ENCODE measurements at places on chromosomes 16 and 17. TPM values are rescaled to one million over a fixed set of nuclear protein-coding genes. Genes with fewer than 3 reads are reported as not detected.

- peak; percentile 75 for DNase-seq
- H3K4me1 ChIP-seq = no peaks in the 10 kb centered on the region
- H3K27ac ChIP-seq = no peak overlapping the region
- H3K4me3 ChIP-seq = no peak overlapping the region
- no peaks in the 10 kb centered on the region for H3K27me3 ChIP-seq
- no peaks in the 10 kb centered on the region for H3K36me3 ChIP-seq
Measured at GRCh38 chr17:48131216-48131824, 23.8 kb downstream of the SNX11 start.

- no peak for DNase-seq
- H3K4me1 ChIP-seq = no peaks in the 10 kb centered on the region
- H3K27ac ChIP-seq = no peak overlapping the region
Measured at GRCh38 chr17:17364338-17364667, 61.1 kb downstream of the NT5M start.

NLE1 gene
- 33.0 TPM for total RNA-seq

- H3K4me3 ChIP-seq = no peak overlapping the region
- H3K4me1 ChIP-seq = peaks cover 19% of the 10 kb centered on the region
- no peak for DNase-seq
- peaks cover 11% of the 10 kb centered on the region for H3K27me3 ChIP-seq
- H3K36me3 ChIP-seq = no peaks in the 10 kb centered on the region
Measured at GRCh38 chr17:65260626-65261025, 123.5 kb downstream of the RGS9 start.

- no peak overlapping the region for H3K4me3 ChIP-seq
- peaks cover 15% of the 10 kb centered on the region for H3K36me3 ChIP-seq
- DNase-seq = no peak
- no peaks in the 10 kb centered on the region for H3K4me1 ChIP-seq
- H3K27me3 ChIP-seq = no peaks in the 10 kb centered on the region
Measured at GRCh38 chr16:1511662-1512569, 18.8 kb downstream of the TELO2 start.

GRCh38 chr17:75996665-75997590 is 3.7 kb upstream of the CDK3 start:
- H3K4me1 ChIP-seq = peaks cover 16% of the 10 kb centered on the region
- peak overlapping the region; percentile 43 for H3K4me3 ChIP-seq
- no peaks in the 10 kb centered on the region for H3K27me3 ChIP-seq
- peaks cover 2% of the 10 kb centered on the region for H3K36me3 ChIP-seq
- peak; percentile 76 for DNase-seq

POLR3E gene
- 72.9 TPM for total RNA-seq

DNA sequence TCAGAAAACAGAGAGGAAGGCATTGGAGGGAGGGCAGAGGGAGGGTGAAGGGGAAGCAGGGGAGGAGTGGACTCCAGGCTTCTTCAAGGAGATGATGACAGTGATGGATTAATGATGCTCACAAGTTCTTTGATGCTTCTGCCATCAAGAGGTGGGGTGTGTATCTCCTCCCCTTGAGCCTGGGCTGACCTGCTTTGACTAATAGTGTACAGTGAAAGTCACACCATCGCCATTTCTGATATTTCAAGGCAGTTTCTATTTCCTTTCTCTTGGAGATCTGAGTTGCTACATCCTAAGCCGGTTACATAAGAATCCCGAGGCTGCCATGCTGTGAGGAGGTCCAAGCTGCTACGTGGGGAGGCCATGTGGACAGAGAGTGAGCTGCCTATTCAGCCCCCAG is 312.5 kb downstream of the MAF start:
- peaks cover 9% of the 10 kb centered on the region for H3K27me3 ChIP-seq
- no peaks in the 10 kb centered on the region for H3K36me3 ChIP-seq
- no peak overlapping the region for H3K27ac ChIP-seq
- DNase-seq = no peak

TAC4 gene
- total RNA-seq = not detected

DNA sequence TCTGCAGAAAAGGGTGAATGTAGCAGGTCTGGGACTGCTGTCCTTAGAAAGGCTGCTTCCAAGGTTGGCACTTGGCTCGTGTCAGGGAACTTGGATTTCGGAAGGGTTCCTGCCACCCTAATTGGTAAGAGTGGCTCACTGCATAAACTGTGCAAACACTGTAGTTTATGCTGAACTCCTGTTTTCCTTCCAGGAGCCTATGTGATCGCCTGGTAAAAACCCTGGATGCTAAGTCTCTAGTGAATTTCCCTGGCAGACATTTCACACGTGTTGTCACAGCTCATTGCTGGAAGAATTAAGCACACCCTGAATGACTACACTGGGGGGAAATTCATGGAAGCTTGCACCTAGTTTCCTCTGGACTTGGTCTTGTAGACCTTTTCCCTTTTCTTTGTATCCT is 140.1 kb downstream of the SPECC1 start:
- H3K27me3 ChIP-seq = no peaks in the 10 kb centered on the region
- no peak overlapping the region for H3K27ac ChIP-seq
- H3K36me3 ChIP-seq = no peaks in the 10 kb centered on the region
- no peak overlapping the region for H3K4me3 ChIP-seq
- no peak for DNase-seq
- no peaks in the 10 kb centered on the region for H3K4me1 ChIP-seq

TOX3 gene
- total RNA-seq = not detected

DNA sequence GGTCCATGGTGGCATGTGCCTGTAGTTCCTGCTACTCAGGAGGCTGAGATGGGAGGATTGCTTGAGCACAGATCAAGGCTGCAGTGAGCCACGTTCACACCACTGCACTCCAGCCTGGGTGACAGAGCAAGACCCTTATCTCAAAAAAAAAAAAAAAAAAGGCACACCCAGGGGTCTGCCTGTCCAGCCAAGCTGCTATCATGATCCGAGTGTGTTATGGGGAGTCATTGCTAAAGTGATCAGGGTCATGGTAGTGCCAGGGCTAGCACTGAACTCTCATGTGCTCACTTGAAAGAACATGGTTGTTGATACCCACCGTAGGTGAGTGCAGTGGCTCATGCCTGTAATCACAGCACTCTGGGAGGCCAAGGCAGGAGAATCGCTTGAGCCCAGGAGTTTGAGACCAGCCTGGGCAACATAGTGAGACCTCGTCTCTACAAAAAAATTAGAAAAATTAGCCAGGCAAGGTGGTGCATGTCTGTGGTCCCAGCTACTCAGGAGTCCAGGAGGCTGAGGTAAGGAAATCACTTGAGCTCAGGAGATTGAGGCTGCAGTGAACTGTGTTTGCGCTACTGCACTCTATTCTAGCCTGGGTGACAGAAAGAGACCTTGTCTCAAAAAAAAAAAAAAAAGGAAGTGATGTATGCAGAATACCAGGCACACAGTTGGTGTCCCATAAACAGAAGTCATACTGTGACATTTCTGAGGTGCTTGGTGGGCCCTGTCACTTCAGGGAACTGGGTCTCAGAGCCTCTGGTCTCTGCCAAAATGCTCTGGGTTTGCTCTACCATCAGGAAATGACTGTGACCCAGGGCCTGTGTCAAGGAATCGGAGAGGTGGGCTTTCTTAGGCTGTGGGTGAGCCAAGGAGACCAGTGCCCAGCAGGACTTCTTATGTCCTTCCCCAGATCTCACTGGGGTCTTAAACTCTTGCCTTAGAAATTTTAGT is 2.2 kb downstream of the PRM1 start:
- DNase-seq = no peak
- H3K36me3 ChIP-seq = no peaks in the 10 kb centered on the region
- peaks cover 1% of the 10 kb centered on the region for H3K4me1 ChIP-seq
- H3K27ac ChIP-seq = no peak overlapping the region
- H3K27me3 ChIP-seq = no peaks in the 10 kb centered on the region

- peak; percentile 99 for DNase-seq
- no peaks in the 10 kb centered on the region for H3K27me3 ChIP-seq
- peaks cover 59% of the 10 kb centered on the region for H3K4me1 ChIP-seq
- H3K4me3 ChIP-seq = peak overlapping the region; percentile 100
- H3K36me3 ChIP-seq = peaks cover 32% of the 10 kb centered on the region
- H3K27ac ChIP-seq = peak overlapping the region; percentile 100
Measured at GRCh38 chr17:45225964-45226530, 4.4 kb downstream of the FMNL1 start.

NPIPA8 gene
- 0.19 TPM for total RNA-seq

GRCh38 chr17:78689029-78689428 is 93.0 kb downstream of the CYTH1 start:
- no peak overlapping the region for H3K4me3 ChIP-seq
- H3K36me3 ChIP-seq = peaks cover 43% of the 10 kb centered on the region
- no peak for DNase-seq
- H3K27me3 ChIP-seq = no peaks in the 10 kb centered on the region
- peak overlapping the region; percentile 46 for H3K27ac ChIP-seq

TERB1 gene
- not detected for total RNA-seq

GRCh38 chr16:11212798-11213196 is 43.2 kb downstream of the SOCS1 start:
- no peak overlapping the region for H3K4me3 ChIP-seq
- H3K27me3 ChIP-seq = no peaks in the 10 kb centered on the region
- no peak for DNase-seq
- no peak overlapping the region for H3K27ac ChIP-seq
- no peaks in the 10 kb centered on the region for H3K36me3 ChIP-seq

RNF227 gene
- 3.8 TPM for total RNA-seq

DNA sequence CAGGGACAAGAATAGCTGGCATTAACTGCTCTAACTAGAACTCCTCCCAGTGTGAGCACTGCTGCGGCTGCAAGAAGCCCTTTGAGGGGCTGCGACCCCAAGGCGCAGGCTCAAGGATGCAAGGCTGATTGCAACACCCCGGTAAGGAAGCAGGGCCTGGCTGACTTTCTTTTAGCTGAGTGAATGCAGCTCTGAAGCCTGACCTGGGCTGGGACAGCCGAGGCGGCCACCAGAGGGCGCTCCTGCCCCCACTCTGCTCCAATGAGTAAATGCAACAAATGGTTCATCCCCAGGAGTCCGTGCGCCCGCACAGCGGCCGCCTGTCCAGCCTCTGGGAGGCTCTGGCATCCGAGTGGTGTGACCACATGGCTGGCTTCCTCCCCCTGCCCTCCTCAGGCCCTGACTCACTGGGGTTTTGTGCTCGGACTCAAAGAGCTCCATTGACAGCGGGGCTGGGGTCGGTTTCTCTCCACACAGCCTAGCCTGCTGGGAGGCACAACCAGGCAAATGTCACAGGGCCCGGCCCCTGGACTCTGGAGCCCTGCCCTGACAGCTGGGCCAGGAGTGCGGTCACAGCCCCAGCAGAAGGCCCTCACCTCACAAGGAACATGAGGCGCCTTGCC is at the start of gene SMIM5:
Gene SMIM5, plus strand, starts transcription at position 572 of the 623 bp plus-strand sequence. CDS start 6,768 bp downstream, outside the sequence.
- H3K4me1 ChIP-seq = peaks cover 10% of the 10 kb centered on the region
- no peak within 1 kb of the TSS for H3K27ac ChIP-seq
- no peaks in the 10 kb centered on the region for H3K36me3 ChIP-seq

DNA sequence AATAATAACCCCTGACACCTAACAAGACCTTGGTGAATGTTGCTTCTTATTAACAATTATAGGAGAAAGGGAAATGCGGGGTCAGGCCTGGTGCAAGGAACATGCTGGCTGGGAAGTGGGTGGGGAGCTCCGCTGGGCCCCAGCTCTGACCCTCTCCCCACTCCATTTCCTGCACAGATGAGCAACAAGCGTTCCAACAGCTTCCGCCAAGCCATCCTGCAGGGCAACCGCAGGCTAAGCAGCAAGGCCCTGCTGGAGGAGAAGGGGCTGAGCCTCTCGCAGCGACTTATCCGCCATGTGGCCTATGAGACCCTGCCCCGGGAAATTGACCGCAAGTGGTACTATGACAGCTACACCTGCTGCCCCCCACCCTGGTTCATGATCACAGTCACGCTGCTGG is 23.0 kb downstream of the RHBDL3 start:
- no peaks in the 10 kb centered on the region for H3K36me3 ChIP-seq
- no peak overlapping the region for H3K27ac ChIP-seq
- DNase-seq = no peak
- H3K27me3 ChIP-seq = peaks cover 5% of the 10 kb centered on the region
- H3K4me3 ChIP-seq = no peak overlapping the region

GRCh38 chr16:56606476-56607108 is 1.8 kb upstream of the MT2A start:
- H3K27ac ChIP-seq = no peak overlapping the region
- no peaks in the 10 kb centered on the region for H3K27me3 ChIP-seq
- no peak for DNase-seq
- H3K4me3 ChIP-seq = no peak overlapping the region

GRCh38 chr17:1482680-1483079 is 9.8 kb downstream of the MYO1C start:
- peaks cover 1% of the 10 kb centered on the region for H3K27me3 ChIP-seq
- DNase-seq = no peak
- no peak overlapping the region for H3K27ac ChIP-seq
- H3K36me3 ChIP-seq = peaks cover 2% of the 10 kb centered on the region
- H3K4me3 ChIP-seq = no peak overlapping the region
- H3K4me1 ChIP-seq = peaks cover 13% of the 10 kb centered on the region

CCDC78 gene
- total RNA-seq = 1.2 TPM

DNA sequence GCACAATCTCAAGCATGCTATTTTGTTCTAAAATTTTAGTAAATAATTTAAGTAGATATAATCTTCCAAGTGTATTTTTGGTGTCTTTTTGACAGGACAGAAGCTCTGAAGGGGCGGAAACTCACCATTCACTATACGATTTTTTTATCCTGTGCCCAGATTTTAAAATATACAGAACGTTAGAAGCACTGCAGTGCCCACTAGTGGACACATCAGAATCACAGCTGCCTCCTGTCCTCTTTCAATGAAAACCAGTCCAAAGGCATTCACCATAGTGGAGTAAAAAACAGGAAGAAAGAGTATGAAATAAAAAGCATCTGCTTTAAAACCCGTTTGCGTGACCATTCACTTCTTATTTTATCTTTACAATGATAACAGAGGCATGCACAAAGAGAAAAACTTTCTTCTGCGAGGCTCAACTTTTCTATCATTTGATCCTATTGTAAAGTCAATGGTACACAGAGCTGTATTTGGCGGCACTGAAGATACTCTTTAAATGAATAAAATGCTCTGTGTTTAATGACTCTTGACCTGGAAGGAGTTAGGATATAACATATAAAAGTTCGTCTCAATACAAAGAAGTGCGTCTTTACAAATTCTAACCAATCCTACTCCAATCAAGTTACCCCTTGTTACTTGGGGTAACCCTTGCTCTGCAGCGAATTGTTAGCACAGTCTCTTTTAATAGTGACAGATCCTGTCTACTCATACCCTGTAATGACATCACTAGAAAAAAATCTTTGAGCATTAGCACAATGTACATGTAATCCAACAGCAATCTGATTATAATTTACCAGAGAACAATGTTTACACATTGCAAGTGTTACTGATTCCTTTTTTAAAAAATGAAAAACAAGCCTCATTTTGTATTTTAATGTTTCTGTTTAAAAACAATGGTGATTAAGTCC is 339.8 kb upstream of the PSMD7 start:
- DNase-seq = peak; percentile 65
- no peak overlapping the region for H3K27ac ChIP-seq
- H3K4me1 ChIP-seq = no peaks in the 10 kb centered on the region
- no peaks in the 10 kb centered on the region for H3K36me3 ChIP-seq

ABR gene
- 32.1 TPM for total RNA-seq

GRCh38 chr16:89442990-89443726 is 47.2 kb downstream of the ANKRD11 start:
- no peaks in the 10 kb centered on the region for H3K27me3 ChIP-seq
- H3K4me3 ChIP-seq = no peak overlapping the region
- peak overlapping the region; percentile 57 for H3K27ac ChIP-seq
- peaks cover 95% of the 10 kb centered on the region for H3K4me1 ChIP-seq

All from activated naive CD4-positive, alpha-beta T cell treated with anti-CD3 and anti-CD28 coated beads for 36 hours (primary cell).